ENCODE measurements at places on chromosomes 13 and 19.

DNA sequence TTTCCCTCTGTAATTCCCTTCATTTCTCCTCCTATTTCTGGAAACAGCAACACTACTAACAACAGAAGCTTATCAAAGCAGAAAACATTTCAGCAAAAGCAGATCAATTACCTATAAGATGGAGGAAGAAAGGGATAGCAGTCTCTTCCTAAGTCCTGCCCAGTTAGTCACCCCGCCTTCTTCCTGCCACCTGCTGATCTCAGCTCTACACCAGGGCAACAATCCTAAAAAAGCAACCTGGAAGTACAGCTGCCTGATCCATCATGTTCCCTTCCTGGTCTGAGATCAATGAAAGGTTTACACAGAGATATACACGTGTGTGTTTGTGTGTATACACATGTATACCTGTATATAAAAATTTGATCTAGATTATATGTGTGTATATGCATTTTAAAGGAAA is 59.4 kb downstream of the TSC22D1 start:
- DNase-seq, result no peak

GRCh38 chr19:12913011-12913561 is 6.0 kb downstream of the SYCE2 start:
- DNase-seq, result peak; percentile 66

- DNase-seq, result no peak
Observed at GRCh38 chr13:44903574-44903985, 85.7 kb downstream of the NUFIP1 start.

GRCh38 chr19:32901504-32902161 is 32.1 kb upstream of the SLC7A9 start:
- no peak for DNase-seq

- DNase-seq, result no peak
Observed at GRCh38 chr13:41389580-41389979, 67.8 kb upstream of the RGCC start.

DNA sequence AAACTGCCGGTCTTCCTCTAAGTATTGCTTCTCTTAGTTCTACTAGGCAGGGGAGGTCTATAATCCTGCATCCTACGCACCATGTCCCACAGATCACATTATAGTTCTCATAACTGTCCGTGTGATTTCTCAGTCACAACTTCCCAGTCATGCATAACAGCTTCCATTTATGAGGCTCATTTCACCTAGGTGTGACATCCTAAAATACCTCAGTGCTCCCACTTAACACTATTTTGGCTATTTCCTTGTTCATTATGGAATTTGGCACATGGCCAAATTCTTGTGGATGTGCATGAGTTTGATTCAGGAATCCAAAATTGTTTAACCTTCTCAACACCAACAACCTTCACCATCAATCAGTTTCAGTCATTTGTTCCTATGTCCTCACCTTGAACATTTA is 989.9 kb downstream of the OLFM4 start:
- no peak for DNase-seq

GRCh38 chr19:48616041-48616436 is 1.2 kb upstream of the FAM83E start:
- no peak for DNase-seq

- no peak for DNase-seq
Observed at GRCh38 chr13:23999424-23999823, 102.1 kb upstream of the C1QTNF9B start.

DNA sequence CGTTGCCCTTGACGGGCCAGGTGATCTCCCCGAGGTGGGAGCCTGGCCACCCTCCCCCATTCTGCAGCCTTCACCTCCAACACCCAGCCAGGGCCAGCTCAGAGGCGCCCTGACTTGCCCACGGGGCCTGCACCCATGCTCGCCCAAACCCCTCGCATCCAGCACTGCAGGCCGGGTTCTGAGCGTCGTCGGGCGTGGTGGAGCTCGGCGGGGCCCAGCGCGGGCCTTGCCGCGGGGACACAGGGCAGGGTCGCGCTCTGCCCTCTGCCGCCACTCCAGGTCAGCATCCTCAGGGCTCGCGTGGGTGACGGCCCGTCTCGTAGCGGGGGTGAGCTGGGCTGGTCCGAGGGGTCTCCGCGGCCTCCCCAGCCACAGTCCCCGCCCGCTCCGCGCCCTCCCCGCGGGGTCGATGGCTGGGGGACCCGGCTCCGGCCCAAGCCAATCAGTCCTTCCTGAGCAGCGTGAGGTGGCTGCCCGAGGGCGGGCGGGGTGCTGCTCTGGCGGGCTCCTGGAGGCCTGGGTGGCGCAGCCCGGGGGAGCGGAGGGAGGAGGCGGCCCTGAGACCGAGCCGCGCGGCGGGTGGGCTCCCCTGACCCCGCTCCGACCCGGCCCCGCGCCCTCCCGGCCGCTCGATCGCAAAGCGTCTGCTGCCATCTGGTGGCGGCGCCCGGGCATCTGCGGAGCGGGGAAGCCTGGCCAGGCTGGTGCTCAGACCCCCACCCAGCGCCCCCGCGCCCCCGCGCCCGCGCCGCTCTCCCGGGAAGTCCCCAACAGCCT is 61.4 kb downstream of the CCNE1 start:
- DNase-seq, result no peak

DNA sequence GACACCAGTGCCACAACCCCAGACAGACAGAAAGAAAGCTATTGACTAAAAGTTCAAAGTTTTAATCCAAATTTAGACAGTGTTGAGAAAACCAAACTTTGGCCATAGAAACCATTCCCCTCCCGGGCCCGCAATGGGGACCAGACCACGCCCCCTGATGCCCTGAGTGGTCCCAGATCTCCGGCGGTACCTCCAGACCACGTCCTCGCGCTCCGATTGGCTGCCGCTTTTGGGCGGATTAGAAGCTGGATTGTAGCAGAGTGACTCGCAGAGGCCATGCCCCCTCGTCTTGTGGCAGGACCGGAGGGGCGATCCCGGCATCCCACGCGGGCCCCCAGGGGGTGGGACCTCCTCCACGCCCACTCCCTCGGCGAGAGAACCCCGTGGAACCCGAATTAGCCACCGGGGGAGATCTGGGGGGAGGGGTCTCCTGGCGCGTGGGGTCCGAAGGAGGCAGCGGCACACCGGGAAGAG is 797 bp upstream of the HSD17B14 start:
- DNase-seq, result no peak

- DNase-seq, result no peak
Observed at GRCh38 chr13:80083853-80084676, 256.9 kb downstream of the SPRY2 start.

- DNase-seq, result no peak
Observed at GRCh38 chr13:27972478-27972820, 3.3 kb upstream of the CDX2 start.

DNA sequence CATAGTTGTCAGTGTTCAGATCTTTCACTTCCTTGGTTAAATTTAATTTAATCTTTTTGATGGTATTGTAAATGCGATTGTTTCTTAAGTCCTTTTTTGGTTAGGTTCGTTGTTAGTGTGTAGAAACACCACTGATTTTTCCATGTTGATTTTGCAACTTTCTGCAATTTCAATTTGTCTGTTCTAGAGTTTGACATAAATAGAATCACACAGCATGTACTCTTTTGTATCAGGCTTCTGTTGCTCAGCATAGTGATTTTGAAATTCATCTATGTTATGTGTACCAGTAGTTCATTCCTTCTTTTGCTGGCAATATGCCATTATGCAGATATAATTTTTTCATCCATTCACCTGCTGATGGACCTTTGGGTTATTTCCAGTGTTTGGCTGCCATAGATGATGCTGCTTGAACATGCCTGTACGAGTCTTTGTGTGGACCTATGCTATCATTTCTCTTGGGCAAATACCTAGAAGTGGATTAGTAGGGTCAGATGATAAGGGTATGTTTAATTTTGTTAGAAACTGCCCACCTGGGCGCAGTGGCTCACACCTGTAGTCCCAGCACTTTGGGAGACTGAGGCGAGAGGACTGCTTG is 33.1 kb downstream of the BICRA start:
- DNase-seq, result no peak

- no peak for DNase-seq
Observed at GRCh38 chr13:79295906-79296706, 109.9 kb downstream of the RBM26 start.

DNA sequence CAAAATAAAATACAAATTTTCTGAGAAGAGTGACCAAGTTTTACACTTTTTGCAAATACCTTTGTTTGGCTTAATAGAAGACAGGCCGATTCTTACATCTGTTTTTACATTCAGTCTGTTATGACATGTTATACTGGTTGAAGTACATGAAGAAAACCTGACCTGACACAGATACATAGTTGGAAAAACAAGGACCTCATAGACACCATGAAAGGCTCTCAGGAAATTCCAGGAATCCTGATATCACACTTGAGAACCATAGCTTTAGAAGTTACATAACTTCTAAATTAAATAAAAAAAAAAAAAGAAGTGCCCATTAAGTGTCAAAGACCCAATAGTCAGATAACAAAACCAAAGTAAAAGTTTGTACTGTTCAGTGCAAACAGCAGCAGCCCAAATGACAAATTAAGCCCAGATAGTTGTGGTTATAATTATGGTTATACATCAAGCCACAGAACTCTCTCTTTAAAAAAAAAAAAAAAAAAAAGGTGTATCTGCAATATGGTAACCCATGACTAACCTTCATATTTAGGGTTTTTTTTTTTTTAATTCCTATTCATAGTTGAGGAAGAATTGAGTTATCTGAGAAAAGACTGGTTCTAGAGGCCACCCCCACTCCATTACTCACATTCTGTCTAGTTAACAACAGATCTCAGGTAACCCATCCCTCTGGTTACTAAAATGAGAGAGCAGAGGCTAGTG is 19.8 kb downstream of the RBM26 start:
- DNase-seq, result no peak

GRCh38 chr19:45351401-45351952 is 10.9 kb downstream of the KLC3 start:
- no peak for DNase-seq

- no peak for DNase-seq
Observed at GRCh38 chr13:97539651-97540610, 106.0 kb downstream of the RAP2A start.

GRCh38 chr19:29683009-29683408 is 17.7 kb downstream of the PLEKHF1 start:
- DNase-seq, result no peak

DNA sequence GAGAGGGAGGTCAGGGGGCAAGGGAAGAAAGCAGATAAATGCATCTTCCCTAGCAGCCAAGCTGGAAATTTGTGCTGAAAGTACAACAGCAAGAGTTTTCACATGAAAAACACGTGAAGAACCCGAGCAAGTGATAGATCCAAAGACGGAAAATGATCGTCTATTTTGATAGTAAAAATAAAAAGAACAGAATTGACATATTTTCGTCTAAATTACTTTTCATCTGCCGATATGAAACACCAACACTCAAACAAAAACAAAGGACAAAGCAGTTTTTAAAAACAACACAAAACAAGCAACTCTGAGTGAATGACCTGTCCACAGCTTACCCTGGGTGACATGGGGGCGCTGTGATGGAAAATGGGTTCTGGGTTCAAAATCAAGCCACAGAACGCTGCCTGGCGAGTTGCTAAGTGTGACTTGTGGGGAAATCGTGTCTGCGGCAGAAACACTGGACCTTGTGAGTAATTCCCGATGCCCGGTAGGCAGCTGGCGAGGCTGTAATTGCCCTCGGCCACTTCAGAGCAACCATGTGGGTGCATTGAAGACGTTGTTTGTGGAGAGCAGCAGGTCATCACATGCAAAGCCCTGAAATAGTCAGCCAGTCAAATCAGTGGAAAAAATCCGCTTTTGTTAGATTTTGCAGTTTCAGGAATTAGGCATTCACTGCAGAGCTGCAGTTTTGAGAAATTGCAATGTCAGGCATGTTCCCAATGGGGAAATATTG is 7.4 kb downstream of the SOX1 start:
- DNase-seq, result no peak

DNA sequence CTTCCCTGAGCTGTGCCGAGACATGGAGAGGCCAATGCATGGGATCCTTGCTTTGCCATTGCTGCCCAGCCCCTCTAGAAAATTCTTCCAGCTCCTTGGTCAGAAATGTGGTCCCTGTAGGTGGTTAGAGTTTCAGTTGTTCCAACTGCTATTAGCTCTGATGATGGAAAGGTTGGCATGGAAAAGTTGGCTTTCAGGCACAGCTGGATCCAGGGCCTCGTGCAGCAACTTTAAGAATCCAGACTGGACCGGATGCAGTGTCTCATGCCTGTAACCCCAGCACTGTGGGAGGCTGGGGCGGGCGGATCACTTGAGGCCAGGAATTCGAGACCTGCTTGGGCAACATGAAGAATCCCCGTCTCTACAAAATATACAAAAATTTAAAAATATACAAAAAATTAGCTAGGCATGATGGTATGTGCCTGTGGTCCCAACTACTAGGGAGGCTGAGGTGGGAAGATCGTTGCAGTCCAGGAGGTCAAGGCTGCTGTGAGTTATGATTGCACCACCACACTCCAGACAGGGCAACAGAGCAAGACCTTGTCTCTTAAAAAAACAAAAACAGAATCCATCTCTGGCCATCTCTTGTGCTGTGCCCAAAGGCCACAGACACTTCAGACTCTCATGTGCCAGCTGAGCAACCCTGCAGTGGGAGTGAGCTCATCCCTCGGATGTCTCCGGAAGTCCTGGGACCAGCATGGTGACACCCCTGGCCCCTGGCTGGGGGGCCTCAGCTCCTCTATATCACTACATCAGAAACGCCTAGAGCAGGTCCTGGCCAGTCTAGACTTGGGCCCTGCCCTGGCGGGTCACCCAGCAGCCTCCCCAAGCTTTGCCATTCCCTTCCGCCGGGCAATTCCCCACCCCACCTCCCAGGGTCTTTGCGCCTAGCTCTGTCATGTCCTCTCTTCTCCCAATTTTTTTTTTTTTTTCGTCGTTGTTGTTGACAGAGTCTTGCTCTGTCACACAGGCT is 16.8 kb downstream of the MEX3D start:
- DNase-seq, result no peak

DNA sequence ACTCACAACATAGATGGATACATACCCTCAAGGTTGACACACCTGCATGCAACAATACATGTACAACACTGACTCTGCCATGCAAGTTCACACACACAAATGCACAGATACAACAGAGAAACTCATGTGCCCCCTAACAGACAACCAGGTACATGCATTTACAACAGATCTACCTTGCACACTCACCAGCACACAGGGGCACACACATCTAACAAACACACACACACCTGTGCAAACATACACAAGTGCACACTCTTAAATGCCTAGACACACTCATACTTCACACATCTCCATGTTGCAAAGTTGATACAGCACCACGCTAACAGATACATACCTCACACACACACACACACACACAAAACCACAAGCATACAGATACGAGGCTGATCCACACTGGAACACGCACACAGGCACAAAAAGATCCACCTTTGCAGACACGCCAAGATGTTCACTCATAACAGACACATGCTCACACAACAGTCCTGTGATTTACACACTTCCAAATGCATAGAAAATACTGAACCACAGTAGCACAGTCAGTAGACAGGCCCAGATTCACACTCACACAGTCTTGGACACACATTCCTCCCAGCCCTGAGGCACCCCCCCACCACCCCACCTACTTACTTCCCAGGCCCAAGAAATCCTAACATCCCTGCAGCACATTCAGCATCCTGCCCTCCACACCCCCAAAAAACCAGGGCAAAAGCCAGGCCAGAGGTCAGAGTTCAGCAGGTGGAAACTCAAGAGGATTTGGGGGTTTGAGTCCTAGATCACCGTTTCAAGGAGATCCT is 1.4 kb downstream of the LRFN1 start:
- DNase-seq, result no peak

Measured in NCI-H187 treated with DMSO at 0.1 percent for 48 hours (cell line).